Left kidney (tissue), 8 donors: ENCODE measurements at places on chromosomes 7 and 10.

DNA sequence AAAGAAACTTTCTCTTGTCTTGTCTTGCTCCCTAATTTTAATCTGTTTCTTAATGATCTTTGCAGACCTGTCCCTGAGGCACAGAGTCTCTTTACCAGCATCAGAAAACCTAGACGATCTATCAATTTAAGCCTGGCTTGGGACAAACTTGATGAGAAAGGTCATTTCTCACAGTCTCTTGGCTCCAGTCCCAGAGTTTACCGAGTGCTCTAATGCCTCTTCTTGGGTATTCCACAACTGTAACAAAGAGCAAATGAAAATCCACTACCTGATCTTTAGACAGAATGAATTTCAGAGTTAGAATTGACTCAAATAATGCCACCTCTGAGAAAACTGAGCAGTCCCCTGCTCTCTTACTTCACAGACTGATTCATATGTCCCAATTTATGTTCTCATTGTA lies 106.4 kb upstream of the DNAJB12 start:
- DNase-seq = no peak

DNA sequence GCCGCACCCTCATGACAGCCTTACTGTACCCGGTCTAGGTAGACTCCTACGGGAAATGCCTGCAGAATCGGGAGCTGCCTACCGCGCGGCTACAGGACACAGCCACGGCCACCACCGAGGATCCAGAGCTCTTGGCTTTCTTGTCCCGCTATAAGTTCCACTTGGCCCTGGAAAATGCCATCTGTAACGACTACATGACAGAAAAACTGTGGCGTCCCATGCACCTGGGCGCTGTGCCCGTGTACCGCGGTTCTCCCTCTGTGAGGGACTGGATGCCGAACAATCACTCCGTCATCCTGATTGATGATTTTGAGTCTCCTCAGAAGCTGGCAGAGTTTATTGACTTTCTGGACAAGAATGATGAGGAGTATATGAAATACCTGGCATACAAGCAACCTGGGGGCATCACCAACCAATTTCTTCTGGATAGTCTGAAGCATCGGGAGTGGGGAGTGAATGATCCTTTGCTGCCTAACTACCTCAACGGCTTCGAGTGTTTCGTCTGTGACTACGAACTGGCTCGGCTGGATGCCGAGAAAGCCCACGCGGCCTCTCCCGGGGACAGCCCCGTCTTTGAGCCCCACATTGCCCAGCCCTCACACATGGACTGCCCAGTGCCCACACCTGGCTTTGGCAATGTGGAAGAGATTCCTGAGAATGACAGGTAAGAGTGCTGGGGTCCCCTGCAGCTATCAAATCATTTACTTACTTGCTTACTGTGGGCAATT lies 8.5 kb upstream of the CHCHD1 start:
- no peak for DNase-seq

- DNase-seq = no peak
Measured at GRCh38 chr10:88062385-88062784, 199.0 kb downstream of the PTEN start.

GRCh38 chr7:83455612-83456011 lies 193.3 kb downstream of the SEMA3E start:
- DNase-seq = no peak

DNA sequence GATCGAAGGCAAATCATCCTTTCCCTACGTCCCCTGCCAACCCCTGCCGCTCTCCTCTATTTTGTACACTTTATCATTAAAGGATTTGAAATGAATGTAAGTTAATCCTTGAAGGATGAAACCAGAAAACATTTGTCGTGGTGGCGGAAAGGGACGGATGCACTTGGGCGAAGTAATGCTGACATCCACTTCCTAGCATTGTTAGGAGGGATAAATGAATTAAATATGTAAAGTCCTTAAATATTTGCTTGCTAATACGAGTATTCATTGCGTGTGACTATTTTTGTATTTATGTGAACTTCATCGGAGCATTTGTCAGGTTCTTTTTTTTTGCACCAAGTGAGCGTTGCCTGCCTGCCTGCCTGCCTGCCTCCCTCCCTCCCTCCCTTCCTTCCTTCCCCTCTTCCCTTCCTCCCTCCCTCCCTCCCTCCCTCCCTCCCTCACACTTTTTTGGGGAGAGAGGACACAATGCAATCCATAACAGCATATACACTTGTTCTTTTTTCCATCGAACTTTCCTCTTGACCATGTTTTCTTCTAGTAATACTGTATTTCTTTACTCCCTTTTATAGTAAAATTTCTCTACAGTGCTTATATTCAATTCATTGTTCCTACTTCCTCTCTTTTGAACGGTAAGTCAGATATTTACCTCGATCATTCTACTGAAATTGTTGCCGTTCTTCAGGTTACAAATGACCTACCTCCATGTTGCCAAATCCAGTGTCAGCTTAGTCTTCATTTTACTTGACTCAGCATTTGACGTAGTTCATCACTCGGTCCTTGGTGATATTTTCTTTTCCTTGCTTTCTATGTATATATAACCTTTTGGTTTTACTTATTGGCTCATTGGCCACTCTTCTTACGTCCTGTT lies 831 bp downstream of the CCDC7 start:
- DNase-seq = peak; percentile 62

DNA sequence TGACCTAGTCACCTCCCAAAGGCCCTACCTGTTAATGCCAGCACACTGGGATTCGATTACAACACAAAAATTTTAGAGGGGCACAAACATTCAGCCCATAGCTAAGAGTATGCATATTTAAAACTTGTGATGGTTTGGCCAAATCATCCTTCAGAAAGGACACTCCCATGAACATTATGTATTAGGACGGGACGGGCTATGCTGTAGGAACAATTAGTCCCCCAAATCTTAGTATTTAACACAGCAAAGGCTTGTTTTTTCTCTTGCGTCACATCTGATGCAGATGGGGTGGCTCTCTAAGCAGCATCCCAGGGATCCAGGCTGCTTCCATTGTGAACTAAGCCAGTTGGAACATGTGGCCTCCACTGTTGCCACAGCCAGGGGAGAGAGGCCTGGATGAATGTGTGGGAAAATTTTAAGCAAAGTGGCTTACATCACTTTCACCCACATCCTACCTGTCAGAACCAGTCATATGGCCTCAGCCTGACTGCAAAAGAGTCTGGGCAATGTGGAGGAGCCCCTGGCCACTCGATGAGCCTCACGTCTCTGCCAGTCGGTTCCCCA lies 26.6 kb downstream of the CHST3 start:
- DNase-seq = no peak

GRCh38 chr7:106305732-106306131 lies 20.9 kb upstream of the NAMPT start:
- no peak for DNase-seq

GRCh38 chr10:49325916-49326783 lies 27.2 kb downstream of the C10orf71 start:
- no peak for DNase-seq

DNA sequence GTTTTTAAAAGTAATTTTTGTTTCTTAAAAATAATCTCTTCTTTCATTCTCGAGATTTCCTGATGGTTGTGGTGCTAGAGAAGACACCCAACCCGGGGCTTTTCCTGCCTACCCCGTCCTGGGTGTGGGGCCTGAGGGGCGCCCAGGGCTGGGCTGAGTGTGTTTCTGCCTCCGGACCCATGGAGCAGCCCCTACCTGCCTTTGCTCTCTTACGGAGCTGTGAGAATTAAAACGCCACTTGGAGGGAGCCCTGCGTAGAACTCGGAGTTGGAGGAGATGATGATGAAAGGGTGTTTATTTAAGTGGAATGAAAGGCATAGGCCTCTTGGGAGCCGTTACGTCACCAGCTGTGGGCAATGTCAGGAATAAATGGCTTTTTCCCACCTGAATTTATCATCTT lies 261.8 kb upstream of the SHH start:
- DNase-seq = no peak

- DNase-seq = no peak
Measured at GRCh38 chr7:22205631-22206030, 151.3 kb downstream of the RAPGEF5 start.

DNA sequence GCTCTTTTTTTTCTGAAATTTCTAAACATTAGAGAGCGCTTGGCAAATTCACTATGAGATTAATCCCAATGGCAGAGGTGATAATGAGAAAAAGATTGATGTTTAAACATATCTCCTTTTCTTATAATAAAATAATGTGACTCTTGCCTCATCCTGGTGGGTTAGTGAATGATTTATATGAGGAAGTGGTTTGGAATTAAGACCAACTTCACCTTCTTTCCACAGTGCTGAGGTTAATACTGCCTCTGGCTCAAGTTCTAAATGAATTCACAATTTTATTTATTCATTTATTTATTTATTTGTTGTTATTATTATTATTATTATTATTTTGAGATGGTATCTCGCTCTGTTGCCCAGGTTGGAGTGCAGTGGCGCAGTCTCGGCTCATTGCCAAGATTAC lies 40.5 kb upstream of the ADO start:
- DNase-seq = no peak

GRCh38 chr7:134044682-134045081 lies 82.5 kb upstream of the LRGUK start:
- no peak for DNase-seq

GRCh38 chr7:39979406-39980073 lies 29.5 kb downstream of the CDK13 start:
- no peak for DNase-seq

- DNase-seq = no peak
Measured at GRCh38 chr10:101644002-101644401, 51.0 kb downstream of the FBXW4 start.

DNA sequence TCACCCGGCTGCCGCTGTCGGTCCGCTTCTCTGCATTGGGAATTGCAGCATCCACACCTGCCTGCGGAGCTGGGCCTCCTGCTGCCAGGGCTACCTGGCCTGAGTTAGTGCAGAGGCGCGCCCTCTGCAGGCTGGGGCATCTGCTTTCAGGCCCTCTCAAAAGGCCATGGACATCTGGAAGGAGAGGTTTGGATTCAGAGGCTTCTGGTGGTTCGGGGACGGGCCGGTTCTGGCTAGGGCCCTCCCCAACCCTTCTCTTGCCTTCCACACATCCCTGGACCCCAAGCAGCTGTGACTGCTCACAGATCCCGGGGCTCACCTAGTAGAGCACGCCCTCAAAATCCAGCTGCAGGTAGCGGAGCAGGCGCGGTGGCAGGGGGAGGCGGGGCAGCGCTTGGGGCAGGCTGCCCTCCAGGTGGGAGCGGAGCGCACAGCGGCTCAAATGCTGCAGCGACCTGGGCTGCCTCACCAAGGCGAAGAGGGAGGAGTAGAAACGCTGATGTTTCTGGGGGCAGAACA lies 8.4 kb upstream of the GBX1 start:
- DNase-seq = no peak

- DNase-seq = no peak
Measured at GRCh38 chr7:157152391-157152937, 13.7 kb downstream of the UBE3C start.

DNA sequence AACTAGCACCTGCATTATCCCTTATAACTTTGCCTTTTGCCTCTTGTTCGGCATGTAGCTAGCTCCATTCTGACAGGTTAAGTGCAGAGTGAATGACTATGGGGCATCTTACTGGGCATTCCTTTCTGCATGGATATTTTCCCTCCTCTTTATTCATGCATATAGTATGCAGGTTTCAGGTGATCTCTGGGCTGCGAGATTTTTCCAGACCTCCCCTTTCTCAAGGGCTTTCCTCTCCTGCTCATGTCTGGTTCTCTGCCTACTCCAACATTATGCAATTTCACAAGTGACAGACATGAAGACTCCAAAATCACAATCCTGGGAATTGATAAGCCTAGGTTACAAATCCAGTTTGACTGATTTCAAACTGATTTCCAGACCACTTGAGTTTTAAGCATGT lies 503.8 kb downstream of the NXPH1 start:
- no peak for DNase-seq

DNA sequence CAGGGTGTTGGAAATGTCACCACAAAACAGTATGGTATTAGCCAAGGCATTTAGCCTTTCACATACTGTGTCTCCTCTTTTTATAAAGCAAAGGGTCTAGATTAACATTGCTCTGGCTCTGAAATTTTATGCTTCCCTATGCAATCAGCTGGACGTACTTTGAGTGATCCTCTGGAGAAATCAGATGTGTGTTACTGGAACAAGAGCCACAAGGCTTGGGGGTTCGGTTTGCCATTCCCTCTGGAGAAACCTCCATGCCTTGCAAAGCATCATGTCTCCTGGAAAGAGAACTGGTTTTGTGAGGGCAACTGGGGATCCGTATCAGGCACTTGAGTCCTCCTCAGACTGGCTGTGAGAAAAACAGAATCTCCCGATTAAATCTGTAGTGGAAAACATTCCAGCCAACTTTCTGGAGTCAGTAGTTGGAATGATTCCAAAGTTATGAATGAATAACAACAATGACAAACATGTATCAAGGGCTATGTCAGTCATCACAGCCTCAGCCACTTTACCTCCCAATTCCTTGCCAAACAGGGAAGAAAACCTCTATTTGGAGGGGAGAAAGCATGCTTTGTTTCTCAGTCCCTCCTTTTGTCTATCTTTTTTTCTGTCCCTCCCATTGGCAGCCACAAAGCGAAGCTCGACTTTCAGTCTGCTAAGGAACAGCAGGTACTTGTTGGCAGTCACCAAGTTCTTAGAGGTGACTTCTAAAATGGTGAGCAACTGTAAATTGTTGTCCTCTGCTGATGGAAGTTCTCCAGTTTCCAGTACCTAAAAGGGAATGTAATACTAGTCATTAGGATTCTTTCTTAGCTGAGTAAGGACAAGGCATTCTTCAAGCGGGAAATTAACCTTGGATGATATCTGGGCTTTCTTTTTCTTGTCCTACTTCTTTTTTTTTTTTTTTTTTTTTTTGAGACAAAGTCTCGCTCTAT lies 864.8 kb upstream of the AUTS2 start:
- peak; percentile 8 for DNase-seq

DNA sequence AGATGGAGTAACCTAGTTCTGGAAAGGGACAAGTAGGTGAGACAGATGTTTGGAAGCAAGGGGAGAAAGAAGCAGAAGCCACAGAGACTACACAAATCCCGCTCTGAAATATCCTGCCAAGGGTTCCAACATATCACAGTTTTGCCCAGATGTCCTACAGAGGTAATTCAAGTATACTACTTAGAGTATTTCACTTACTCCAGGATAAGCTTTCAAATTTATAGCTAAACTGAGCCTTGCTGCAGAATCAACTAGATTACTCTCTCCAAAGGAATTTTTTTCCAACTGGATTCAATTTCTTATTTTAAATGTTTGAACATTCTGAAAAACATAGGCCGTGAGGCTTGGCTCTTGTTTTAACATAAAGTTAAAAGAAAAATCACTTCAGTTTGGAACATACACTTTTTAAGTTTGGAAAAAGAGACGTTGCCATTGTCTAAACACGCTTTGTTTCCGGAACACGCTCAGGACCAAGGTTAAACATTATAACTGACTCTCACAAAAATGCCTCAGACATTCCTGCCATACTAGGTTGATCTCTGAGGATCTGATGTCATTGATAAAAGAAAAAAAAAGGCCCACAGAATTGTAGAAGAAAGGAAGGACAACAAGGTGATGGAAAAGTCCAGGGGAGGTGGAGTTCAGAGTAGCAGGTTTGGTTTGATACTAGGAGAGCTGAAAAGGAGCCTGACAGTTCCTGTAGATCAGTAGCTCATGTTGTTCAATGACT lies 74.8 kb downstream of the FAM185A start:
- DNase-seq = no peak

DNA sequence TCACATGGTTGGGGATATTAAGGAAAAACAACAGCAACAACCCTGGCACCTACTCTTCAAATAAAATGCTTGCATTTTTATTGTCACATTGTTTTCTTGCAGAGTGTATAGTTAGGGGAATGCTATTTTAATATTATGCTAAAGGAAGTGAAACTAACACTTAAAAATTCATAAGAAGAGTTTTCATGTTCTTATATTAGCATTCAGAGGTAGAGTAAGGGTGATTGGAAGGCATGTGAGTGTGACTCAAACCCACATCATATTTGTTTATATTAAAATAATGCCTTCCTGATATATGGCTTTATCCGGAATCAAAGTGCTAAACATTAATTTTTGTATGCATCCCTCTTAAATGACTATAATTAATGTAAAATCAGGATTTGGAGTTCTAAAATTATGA lies 59.8 kb upstream of the TES start:
- DNase-seq = no peak
